T-helper 17 cell (primary cell): ENCODE measurements at places on chromosomes 2 and 18. TPM values are rescaled to one million over a fixed set of nuclear protein-coding genes. Genes with fewer than 3 reads are reported as not detected.

CAD gene
- total RNA-seq: 27.2 TPM

SIX3 gene
- not detected for total RNA-seq

GRCh38 chr2:223044916-223045700 is 6.9 kb upstream of the KCNE4 start:
- H3K27me3 ChIP-seq: peaks cover 10% of the 10 kb centered on the region
- no peaks in the 10 kb centered on the region for H3K36me3 ChIP-seq
- no peak overlapping the region for H3K27ac ChIP-seq
- H3K4me1 ChIP-seq: no peaks in the 10 kb centered on the region
- no peak overlapping the region for H3K4me3 ChIP-seq
- DNase-seq: no peak

- no peak overlapping the region for H3K4me3 ChIP-seq
- peaks cover 30% of the 10 kb centered on the region for H3K27me3 ChIP-seq
- no peaks in the 10 kb centered on the region for H3K4me1 ChIP-seq
- no peaks in the 10 kb centered on the region for H3K36me3 ChIP-seq
These were observed 411.0 kb upstream of the GYPC start for GRCh38 chr2:126244937-126245336.

GRCh38 chr2:82690757-82691411 is 1768.2 kb downstream of the SUCLG1 start:
- H3K27me3 ChIP-seq: no peaks in the 10 kb centered on the region
- DNase-seq: no peak
- no peak overlapping the region for H3K4me3 ChIP-seq
- H3K4me1 ChIP-seq: no peaks in the 10 kb centered on the region

DNA sequence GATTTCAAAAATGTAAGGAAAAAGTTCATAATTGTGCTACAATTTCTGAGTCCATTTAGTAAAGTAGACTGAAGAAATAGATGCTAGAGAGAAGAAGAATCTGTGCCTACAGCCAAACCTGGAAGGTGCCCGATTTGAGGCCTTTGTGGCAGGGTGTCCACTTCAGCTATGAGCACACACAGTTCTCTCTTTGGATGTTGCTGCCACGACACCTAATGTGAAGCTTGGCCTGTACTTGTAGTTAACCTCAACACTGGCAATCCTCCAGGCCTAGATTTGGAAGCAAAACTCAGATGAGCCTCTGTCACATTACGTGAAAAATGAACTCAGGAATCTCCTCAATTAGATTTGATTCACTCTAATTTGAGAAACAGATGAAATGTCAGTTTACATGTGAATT is 90.1 kb upstream of the LRP1B start:
- H3K4me1 ChIP-seq: no peaks in the 10 kb centered on the region
- no peaks in the 10 kb centered on the region for H3K27me3 ChIP-seq
- no peak overlapping the region for H3K4me3 ChIP-seq
- H3K36me3 ChIP-seq: no peaks in the 10 kb centered on the region
- no peak overlapping the region for H3K27ac ChIP-seq
- DNase-seq: no peak

GRCh38 chr2:119481501-119482455 is 42.5 kb downstream of the SCTR start:
- peaks cover 83% of the 10 kb centered on the region for H3K27me3 ChIP-seq
- no peaks in the 10 kb centered on the region for H3K36me3 ChIP-seq
- no peak overlapping the region for H3K27ac ChIP-seq
- no peak for DNase-seq
- no peaks in the 10 kb centered on the region for H3K4me1 ChIP-seq

DNA sequence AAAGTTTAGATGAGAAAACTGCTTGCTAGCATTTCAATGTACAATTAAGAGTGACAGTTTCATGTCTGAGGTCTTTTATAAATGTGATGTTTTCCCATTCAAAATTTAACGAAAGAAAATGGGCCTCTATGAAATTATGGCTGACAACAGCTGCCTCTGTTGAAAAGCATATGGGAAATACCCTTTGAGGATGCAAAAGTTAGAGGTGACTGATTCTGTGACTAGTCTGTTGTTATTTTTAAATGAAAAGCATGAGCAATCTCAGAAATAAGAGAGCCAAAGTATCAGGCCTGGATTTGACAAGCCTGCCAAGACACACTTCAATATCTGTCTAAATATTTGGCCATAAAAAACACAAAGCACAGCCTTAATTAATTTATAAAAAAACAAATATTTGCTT is 580.8 kb downstream of the ERBB4 start:
- H3K4me1 ChIP-seq: no peaks in the 10 kb centered on the region
- no peak overlapping the region for H3K27ac ChIP-seq
- no peak for DNase-seq
- H3K36me3 ChIP-seq: no peaks in the 10 kb centered on the region
- H3K4me3 ChIP-seq: no peak overlapping the region

DNA sequence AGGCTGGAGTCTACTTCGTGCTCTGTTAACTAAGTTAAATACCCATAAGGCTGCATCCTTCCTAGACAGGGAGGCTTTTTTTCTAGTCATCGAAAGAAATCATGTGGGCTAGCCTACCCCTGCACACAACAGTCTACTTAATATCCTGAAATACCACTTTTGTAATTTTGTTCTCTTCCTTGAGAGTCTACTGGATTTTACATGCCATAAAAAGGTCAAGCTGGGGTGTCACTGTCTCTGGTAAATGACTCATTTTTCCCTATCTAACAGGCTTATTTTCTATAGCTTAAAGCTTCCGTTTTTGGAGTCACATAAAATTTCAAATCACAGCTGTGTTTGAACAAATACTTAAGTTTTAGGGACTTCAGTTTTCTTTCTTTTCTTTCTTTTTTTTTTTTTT is 10.7 kb upstream of the STAM2 start:
- H3K4me1 ChIP-seq: peaks cover 6% of the 10 kb centered on the region
- H3K27me3 ChIP-seq: peaks cover 35% of the 10 kb centered on the region
- H3K4me3 ChIP-seq: no peak overlapping the region
- no peak overlapping the region for H3K27ac ChIP-seq
- DNase-seq: no peak
